ENCODE measurements at places on chromosomes 7 and 10.

GRCh38 chr10:49168831-49169500 is 19.2 kb downstream of the TMEM273 start:
- DNase-seq, result no peak

GRCh38 chr7:115260381-115260780 is 338.5 kb downstream of the MDFIC start:
- DNase-seq, result peak; percentile 22

DNA sequence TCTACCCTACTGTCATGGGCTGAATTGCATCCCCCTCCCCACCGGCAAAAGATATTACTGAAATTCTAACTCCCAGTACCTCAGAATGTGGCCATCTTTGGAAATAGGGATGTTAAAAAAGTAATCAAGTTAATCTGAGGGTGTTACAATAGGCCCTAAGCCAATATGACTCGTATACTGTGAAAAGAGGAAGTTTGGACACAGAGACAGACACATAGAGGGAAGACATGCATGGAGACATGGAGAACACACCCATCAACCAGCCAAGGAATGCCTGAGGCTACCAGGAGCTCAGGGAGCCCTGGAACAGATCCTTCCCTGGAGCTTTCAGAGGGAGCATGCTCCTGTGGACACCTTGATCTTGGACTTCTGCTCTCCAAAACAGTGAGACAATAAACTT is 138.2 kb upstream of the ADO start:
- DNase-seq, result no peak

GRCh38 chr7:140719721-140720120 is 23.2 kb downstream of the NDUFB2 start:
- peak; percentile 13 for DNase-seq

- DNase-seq, result no peak
Observed at GRCh38 chr10:8403711-8404371, 349.4 kb downstream of the GATA3 start.

DNA sequence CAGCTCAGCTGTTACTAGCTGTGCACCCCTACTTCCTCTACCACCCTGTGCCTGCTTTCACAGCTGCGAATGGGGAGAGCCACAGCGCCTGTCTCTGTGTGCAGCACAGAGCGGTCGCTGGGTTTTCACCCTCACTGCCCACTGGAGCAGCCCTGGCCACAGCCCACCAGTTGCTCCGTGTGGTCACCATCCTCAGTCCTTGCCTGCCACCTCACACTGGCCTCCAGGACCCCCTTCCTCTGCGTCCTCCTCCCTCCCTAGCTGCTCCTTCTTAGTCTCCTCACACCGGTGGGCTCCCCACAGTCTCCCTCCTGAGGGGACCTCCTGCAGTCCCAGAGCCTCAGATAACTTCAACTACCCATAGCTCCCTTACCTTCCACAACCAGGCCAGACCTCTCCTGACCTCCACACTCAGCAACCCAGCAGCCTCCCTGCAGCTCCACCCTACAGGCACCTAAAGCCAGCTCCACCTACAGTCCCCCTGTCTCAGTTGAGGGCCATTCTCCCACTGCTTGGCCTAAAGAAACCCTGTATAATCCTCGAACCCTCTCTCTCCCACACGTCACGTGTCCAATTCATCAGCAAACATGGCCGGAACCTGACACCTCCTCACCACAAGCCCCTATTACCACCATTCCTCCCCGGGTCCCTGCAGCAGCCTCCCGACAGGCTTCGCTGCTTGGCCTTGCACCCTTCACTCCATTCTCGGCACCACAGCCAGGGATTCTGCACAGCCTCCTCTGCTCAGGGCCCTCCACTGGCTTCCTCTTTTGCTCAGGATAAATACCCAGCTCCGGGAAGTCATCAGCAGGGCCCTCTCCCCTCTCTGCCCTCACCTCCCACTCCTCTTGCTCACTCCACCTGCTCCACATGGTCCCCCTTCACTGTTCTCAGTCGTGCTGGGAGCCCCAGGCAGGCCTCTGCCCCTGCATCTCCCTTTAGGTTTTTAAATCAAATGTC is 28.1 kb downstream of the PLAC9 start:
- DNase-seq, result no peak

GRCh38 chr10:68871731-68872342 is 29.3 kb upstream of the DDX50 start:
- peak; percentile 48 for DNase-seq

GRCh38 chr10:50992356-50992901 is 81.9 kb upstream of the PRKG1 start:
- DNase-seq, result peak; percentile 54

DNA sequence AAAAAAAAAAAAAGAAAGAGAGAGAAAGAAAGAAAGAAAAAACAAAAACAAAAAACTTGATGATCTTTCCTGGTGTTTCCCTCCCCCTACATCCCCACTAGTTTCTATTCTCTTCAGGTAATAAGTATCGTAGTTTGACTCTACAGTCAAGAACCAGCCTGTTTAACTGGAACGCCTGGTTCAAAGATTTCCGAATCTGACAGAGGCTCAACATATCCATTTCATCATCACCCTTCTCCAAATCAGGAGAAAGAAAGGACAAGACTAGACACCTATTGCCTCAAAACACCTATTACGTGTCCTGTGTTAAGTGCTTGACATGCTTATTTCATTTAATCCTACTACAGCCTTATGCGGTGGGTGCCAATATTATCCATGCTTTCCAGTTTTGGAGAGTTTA is 20.4 kb upstream of the BLOC1S2 start:
- DNase-seq, result no peak

DNA sequence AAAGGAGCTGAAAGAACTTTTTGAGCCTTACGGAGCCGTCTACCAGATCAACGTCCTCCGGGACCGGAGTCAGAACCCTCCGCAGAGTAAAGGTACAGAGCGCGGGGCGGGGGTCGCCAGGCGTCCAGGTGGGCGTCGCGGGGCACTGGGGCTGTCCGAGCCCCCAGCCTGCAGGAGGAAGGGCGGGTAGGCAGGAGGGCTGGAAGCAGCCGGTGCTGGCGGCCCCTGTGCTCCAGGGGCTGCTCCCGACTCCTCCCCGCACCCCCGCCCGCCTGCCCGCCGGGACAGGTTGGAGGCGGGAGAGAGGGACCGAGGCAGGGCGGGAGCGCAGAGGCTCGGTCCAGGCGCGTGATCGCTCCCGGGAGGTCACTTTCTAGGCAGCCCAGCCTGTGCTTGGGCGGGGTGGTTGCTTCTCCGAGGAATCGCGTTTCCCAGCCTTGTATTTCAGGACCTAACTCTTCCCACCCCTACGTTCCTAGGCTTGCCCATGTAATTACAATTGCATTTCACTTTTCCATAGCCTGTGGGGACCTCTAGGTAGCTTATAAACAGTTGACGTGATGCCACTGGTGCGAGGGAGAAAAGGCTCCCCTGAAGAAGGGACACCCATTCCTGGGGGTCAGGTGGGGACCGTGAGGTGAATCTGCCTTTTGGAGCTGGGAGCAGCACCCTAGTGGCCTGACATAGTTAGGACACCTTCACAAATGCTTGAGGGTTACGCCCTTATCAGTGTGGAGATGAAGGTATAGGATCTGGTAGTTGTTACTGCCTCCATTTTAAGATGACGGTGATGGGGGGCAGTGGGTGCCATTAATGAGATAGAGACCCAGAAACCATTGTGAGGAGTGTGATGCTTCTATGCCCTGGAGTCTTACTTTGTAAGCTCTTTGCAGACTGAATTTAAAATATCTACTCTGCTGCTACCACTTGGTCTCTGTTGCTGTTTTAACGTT is 148.2 kb downstream of the CELF2 start:
- DNase-seq, result peak; percentile 42

DNA sequence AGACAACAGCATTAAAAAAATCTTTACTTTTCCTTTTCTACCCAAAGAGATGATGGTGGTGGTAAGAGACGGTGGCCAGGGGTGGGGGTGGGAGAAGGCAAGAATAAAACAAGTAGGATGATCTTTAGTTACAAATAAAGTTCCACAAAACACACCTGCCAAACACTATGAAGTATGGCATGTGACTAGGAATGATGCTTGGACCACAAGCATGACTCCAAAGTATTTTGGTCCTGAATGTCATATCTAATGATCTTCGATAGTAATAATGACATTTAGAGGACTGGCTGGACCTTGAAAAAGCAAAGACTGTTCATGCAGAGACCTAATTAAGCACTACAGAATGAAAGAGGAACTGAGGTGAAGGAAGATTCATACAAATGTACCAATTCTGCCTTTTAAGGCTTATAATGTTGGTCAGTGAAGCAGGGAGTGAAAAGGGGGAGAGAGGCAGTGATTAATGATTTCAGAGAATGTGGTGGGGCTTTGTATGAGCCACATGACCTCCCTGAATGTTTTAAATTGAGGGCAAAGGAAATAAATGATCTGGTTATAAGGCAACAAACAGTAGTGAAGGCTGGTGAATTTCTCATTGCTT is 29.6 kb upstream of the DKK1 start:
- DNase-seq, result no peak

- peak; percentile 16 for DNase-seq
Observed at GRCh38 chr7:95335093-95335492, 10.8 kb upstream of the PON1 start.

DNA sequence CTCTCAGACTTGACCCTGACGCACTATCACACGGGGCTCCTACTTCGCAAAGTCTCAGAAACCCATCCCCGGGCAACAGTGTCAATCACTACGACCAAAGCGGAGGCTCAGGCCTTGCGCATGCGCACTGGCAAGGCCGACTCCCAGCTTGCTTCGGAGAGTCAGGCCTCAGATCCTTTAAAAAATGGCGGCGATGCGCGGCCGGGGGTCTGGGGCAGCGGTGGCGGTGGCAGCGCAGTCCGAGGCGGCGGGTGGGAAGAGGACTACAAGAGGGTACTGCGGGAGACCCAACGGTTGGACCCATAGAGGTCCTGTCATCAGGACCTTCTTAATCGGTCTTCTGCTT is 196.9 kb downstream of the ZNF716 start:
- no peak for DNase-seq

- DNase-seq, result no peak
Observed at GRCh38 chr7:51265066-51265907, 51.3 kb downstream of the COBL start.

GRCh38 chr10:17335065-17335464 is 107.0 kb downstream of the VIM start:
- DNase-seq, result peak; percentile 86

DNA sequence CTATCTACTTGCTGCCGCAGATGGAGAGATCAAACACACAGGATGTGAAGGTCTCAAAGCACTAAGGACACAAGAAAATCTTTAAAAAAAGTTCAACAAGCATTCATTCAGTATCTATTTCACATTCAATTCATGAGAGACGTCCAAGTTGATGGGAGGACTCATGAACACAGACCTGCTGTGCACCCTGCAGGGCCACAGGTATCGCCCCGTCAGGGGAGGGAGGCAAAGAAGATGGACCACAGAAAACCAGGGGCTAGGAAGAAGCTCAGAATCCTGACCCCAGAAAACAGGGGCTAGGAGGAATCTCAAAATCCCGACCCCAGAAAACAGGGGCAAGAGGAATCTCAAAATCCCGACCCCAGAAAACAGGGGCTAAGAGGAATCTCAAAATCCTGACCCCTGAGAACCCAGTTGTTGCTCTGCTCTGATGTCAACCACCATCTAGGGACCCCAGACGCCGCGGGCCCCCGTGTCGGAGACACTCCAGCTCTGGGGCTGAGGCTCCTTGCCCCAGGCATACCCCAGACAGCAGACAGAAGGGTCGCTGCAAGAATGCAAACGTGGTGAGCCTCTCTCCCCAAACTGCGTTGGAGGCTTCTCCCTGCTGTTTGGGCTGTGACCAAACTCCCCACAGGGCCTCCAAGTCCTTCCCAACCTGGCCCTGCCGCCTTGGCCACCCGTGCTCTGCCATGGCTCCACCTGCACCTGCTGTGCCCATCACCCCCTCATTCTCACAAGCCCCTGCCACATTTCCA is 197.6 kb downstream of the DIP2C start:
- no peak for DNase-seq

DNA sequence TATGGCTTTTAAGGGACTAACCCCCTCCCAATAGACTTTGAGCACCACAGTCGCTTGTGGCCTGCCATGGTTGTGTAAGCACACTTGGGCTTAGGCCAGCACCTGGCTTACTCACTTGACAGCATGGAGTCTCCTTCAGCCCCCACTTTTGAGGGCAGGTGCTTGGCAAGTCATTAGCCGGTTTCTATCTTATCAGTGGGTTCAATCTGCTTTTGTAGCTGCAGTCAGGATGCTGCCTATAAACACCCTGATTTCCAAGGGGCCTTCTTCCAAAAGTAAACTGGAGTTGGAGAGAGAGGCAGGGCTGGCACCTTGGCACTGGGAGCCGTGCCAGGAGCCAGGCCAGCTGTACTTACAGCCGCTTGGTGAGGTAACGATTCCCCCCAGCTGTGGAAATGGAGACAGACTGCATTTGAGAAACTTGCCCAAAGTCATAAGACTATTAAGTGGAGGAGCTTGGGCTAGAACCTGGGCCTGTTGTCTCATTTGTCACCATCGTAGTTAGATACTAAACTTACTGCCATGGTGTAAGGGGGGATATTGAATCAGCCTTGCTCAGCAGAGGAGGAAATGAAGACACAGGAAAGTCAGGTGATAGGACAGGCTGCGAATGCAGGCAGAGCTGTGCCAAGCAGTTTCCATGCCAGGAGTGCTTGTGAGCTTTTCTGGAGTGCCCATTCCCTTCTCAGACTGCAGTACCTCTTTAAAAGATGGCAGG is 92.2 kb upstream of the EFCAB10 start:
- no peak for DNase-seq

DNA sequence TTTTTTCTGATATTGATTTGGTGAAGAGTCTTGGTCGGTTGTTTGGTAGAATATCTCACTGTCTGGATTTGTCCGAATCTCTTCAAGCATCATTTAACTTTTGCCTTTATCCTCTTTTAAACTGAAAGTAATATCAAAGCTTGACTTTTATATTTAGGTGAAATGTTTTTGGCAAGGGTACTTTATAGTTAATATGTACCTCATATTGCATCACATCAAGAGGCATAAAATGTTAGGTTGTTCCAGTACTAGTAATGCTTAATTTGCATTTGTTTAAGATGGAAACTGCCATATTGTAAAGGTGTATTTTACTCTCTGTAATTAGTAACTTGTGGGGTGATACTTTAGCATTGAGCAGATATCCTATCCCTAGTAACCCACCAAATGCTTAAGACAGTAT is 17.1 kb upstream of the DDX21 start:
- DNase-seq, result no peak

DNA sequence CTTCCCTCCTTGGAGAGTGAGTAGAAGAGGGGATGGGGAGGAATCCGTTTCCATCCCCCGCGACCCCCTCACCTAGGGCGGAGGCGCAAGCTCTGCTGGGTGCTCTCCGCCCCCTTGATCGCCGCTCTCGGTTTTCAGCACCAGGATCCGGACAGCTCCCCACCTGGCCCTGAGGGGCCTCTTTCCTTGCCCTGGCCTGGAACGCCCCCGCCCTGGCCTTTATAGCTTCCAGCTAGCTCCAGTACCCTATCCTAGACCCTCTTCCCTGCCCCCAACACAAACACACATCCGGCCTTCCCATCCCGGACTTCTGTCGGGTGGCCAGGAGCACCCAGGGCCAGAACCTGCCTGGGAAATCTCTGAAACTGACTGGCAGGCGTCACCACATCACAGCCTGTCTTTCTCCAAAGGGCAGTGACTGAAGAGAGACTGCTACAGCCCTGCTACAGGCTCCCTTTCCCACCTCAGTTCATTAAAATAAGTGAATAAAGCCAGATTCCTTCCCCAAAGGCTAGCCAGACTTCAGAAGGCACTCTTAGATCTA is 72.3 kb upstream of the LEP start:
- DNase-seq, result peak; percentile 10
